ENCODE measurements at places on chromosomes 5 and 9. TPM values are rescaled to one million over a fixed set of nuclear protein-coding genes. Genes with fewer than 3 reads are reported as not detected.
A peak's percentile ranks its signal among the peaks of the same experiment; 100 is the strongest.

The FGF1 gene
- polyA plus RNA-seq: not detected

The GLDC gene
- 46.9 TPM for polyA plus RNA-seq

DNA sequence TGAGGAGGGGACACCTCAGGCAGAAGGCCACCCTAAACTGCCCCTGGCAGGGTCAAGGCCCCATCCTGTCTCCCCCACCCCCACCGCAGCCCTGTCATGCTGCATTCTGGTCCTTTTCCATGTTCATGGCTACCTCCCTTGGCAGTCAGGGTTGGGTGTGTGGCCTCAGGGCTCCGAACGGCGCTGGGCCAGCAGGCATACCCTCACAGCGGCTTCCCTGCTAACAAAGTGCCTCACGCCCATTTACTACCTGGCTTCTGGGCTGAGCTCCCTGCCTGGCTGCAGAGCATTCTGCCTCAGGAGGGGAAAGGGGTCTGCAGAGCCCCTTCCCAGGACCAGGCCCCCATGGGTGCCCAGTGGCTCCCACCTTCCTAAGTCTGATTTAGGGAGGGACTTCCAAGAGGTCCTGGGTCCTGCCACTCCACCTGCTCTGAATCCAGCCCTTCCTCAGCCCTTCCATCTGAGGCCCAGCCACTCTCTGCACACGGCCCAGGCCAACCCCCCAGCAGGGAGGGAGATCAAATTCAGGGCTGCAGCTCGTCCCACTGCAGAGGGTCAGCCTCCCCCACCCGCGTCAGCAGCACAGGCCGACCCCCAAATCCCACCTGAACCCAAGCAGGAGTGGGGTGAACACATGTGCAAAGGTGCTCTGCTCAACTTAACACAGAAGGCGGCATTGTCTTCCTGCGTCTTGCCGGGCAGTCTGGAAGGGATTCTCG is 115.9 kb upstream of the PHYKPL start:
- no peak for DNase-seq

The ALDH1A1 gene
- polyA plus RNA-seq: 88.2 TPM

DNA sequence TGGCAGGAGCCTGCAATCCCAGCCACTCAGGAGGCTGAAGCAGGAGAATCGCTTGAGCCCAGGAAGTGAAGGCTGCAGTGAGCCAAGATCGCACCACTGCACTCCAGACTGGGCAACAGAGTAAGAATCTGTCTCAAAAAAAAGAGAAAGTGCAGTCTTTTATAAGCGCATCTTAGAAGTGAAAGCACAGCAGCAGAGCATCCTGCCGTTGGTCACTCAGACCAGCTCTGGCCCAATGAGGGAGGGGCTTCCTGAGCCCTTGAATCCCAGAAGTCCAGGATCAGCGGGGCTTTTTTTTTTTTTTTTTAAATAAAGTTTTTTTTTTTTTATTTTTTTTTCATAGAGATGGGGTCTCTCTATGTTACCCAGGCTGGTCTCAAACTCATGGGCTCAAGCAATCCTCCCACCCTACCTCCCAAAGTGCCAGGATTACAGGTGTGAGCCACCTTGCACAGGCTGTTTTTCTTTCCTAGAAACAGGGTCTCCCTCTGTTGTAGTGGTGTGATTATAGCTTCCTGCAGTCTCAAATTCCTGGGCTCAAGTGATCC is 42.3 kb downstream of the NAIF1 start:
- DNase-seq: no peak

DNA sequence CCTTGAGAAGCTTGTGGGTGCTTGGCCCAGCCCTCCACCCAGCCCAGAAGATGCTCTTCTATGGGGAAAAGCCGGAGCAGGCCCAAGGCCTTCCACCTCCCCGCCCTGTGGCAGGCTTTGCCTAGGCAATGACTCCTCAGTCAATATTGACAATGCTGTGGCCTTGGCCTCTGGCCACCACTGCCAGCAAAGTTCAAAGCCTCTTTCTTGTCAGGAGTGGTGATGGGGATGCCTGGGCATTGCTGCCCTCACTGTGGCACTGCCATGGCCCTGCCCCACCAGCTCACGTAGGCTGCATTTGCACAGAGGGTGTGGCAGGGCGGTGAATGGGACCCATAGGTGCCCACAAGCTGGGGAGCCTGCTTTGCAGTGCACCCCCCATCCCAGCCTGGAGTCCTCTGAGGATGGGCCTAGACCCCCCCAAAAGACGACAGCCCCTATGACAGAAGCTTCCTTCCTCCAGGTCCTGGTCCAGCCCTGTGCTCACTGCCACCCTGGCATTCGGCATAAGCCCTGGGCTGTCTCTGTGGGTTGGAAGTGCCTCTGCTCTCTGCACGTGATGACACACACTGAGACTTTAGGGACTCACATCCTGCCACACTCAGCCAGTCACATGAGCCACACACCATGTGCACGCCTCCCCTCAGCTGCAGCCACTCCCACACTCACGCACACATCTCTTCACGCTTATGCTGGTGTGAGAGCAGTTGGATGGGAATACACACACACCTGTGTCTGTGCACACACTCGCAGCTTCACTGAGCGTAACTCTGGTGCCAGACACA is 31.1 kb downstream of the MORN5 start:
- DNase-seq: peak; percentile 52
